SW 1271 (cell line): ENCODE measurements at places on chromosomes 3 and 15.

DNA sequence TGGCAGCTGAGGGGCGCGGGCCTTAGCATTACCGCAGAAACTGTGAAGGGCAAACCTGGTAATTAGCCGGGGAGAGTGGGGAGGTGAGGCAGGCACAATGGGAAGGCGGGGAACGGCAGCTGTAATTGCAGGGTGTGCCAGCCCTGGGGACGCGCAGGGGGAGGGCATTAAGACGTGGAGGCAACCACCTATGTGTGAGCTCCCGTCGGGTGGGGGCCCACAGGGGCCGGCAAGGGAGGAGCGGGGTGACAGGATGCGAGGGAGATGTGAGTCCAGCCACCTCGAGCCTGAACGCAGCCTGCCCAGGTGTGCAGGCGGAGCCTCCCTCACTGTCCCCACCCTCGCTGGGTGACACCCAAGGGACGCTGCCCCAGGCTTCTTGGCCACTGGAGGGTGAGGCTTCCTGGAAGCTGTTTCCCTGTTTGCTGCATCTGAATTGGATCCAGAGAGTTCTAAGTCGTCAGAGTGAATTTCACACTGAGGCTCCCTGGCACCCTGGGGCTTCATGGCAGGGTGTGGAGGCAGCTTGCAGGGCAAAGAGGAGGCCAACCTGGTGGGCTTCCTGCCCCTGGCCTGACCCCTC is 130.6 kb upstream of the MEF2A start:
- no peak for DNase-seq

- peak; percentile 89 for DNase-seq
These were observed 16.9 kb downstream of the ABHD2 start for GRCh38 chr15:89105147-89105546.

- DNase-seq = peak; percentile 60
These were observed 111.2 kb upstream of the MCTP2 start for GRCh38 chr15:94119923-94120775.

- DNase-seq = no peak
These were observed 20.4 kb downstream of the HACD3 start for GRCh38 chr15:65550681-65551098.

DNA sequence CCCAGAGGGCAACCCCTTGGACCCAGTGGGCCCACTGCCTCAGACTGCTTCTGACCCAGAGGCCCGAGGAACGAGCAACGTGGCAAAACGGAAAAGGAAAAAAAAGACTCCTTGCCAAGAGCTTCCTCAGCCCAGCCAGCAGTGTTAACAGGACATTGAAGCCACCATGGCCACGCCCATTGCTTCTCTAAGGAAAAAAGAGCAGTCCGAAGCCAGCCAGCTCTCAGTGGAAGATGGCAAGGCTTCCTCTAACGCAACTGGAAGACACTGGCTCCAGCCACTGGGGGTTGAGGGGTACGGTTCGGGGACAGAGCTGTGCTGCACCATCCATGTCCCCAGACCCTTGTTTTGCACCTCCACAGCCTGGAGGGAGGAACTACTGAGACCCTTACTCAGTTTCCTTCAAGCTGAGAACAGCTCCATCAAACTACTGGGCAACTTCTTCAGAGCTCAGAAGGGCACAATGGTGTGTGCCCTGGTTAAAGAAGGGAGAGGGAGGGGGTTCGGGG is 10.7 kb downstream of the BMF start:
- no peak for DNase-seq

DNA sequence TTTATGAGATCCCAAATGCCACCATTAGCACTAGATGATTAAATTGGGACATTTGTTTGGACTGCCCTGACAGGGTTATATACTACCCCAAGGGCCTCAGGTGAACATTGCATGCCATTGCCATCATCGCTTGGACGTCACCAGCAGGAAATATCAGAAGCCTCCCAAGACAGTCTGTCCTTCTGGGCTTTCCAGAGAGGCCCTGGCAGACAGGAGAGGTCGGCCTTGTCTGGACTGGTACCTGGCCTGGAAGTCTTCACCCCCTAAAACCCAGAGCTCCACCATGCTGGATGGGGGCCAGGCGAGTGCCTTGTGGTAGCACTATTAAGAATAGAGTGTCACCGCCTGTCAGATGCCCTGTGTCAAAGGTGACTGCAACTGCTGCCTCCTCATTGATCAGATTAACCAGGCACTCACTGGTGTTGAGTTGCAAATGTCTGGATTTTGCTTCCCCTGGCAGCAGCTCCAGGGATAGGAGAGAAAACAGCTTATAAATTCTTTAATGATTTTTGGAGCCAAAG is 324.1 kb upstream of the RASGRP1 start:
- DNase-seq = no peak

GRCh38 chr3:133159498-133160475 is 121.6 kb downstream of the TMEM108 start:
- no peak for DNase-seq

- DNase-seq = no peak
These were observed 203.9 kb downstream of the VGLL3 start for GRCh38 chr3:86787091-86787490.

- DNase-seq = no peak
These were observed 95.2 kb downstream of the CHSY1 start for GRCh38 chr15:101156509-101157159.

- DNase-seq = no peak
These were observed 104.4 kb downstream of the PPP2R3A start for GRCh38 chr3:136069933-136070332.
